ENCODE measurements at places on chromosomes 3 and 15. TPM values are rescaled to one million over a fixed set of nuclear protein-coding genes. Genes with fewer than 3 reads are reported as not detected.
A peak's percentile ranks its signal among the peaks of the same experiment; 100 is the strongest.

Gene GLDN
- total RNA-seq, result not detected

DNA sequence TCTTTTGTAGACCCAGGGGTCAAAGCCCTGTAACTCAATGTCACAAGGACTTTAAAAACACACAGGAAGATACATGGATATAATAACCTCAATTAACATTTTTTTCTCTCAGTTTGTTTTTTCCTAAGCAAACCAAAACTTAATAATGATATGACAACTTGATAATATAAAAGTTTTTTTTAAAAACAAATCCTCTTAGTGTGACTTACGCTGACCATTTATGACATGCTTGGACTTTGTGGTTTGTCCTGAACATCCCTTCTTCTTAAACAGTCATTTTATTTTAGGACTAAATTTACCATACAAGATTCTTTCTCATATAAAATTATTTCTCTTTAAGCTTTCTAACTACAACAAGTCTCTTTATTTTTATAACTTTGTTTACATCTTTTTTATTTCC is 25.4 kb upstream of the FAM3D start:
- no peak for DNase-seq

GRCh38 chr15:63904042-63904441 is 70.3 kb upstream of the HERC1 start:
- DNase-seq, result no peak

- no peak for DNase-seq
These were observed 1010.8 kb downstream of the FHIT start for GRCh38 chr3:60240492-60240891.

Gene CLDN11
- total RNA-seq, result 21.1 TPM

DNA sequence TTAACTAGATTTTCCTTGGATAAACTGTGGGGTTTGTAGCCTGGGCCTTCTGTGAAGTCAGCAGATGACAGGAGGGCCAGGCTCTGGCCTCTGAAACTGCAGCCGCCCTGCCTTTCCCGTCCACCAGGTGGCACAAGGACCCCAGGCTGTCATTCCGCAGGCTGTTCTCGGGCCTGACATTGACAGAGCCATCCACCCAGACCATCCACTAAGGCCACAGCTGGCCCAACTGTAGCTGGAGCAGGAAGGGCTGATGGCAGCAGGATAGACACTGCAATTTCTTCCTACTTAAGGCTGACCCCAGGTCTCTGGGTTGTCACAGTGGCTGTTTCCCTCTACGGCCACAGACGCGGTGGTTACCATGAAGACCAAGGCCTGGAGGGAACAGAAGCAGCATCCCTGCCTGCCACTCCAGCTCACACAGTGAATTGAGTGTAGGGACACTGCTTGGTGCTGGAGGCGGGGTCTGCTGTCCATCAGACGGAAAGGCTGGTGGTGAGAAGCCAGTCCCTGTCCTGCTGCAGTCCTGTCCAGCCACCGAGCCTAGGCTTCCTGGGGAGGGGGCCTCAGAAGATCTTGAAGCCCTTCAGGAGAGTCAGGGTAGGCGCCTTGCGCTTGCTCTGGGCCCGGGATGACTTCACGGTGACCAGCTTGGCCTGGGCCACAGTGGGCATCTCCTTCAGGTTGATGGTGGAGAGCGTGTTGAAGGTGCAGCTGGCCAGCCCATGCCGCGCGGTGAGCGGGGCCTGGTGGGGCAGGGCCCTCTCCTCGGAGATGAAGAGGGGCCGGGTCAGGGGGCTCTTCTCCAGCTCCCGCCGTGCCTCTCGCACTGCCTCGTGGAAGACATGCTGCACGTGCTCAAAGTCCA is 9.4 kb downstream of the SLC51B start:
- DNase-seq, result peak; percentile 69

GRCh38 chr3:13027154-13027553 is 46.1 kb downstream of the IQSEC1 start:
- DNase-seq, result no peak

DNA sequence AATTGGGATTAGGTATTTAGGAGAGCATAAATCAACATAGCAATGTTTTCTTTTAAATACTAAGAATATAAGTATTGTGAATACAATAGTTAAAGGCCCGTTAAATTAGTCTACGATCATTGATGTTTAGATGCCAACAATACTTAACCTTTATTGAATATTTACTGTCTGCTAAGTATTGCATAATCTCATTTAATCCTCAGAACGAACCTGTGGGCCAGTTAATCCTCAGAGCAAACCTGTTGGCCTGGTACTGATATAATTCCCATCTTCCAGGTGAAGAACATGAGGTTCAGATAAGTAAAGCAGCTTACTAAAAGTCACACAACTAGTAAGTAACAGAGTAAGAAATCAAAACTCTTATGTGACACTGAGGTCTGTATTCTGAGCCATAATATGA is 57.4 kb upstream of the ACKR4 start:
- no peak for DNase-seq

DNA sequence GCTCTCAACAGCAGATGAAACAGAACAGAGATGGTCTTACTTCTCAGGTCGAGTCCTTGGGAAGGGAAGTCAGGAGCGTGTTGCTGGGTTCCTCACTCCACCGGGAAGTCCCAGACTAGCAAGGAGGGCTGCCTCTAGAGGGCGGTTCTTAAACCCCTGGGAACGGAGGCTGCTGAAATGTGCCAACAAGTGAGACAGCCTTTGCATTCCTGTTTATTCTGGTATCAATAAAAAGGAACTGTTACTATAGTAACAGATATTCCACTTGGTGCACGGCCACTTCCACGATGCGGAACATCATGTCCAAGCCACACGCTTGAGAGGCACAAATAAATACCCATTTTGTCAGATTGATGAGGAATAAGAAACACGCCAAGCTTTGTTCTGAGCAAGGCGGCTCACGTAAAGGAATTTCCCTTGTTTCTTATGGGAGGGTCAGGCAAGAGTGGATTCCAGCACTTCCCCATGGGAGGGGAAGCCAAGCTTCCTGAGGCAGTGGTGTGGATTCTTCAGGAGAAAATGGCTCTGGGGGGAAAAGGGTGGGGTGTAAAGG is at the start of gene FAM107A:
Gene FAM107A, minus strand, starts transcription at position 123 of the 553 bp plus-strand sequence. CDS start 7,531 bp downstream, outside the sequence.
- DNase-seq, result no peak

DNA sequence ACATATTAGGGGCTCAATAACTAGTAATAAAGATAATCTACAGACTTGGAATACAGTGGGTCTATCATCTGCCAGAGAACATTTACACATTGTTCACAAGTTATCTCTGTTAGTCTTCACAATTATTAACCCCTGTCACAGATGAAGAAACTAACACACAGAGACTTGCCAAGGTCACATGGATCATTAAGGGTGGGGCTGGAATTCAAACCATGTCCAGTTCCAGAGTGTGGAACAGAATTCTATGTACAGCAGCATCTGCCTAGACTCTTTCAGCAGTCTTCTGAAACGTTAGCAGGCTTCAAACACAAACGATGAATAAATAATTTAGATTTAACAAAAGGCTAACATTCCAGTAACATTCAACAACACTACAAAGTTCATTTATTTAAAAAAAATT is 673.9 kb upstream of the NR2F2 start:
- DNase-seq, result peak; percentile 15

DNA sequence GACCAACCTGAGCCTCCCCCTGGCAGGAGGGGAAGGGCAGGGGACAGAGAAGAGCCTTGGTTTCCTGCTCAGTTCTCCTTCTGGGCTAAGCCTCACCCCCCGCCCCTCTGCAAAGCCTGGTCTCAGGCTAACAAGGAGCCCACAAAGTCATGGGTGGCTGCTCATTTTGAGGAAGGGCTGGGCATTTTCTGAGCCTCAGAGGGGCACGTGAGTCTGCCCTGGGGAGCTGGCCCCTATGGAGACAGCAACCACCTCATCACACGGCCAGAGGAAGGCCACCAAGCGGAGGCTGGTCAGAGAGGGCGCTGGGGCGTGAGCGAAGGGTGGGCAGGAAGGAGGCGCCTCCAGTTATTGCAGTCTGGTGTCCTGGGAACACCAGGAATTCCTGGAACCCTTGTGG is 18.7 kb downstream of the ABTB1 start:
- DNase-seq, result peak; percentile 73

Gene TIGIT
- not detected for total RNA-seq

GRCh38 chr3:51706788-51707731 is at the start of gene GRM2:
Gene GRM2, plus strand, starts transcription at chr3:51707068. Its CDS starts 1,916 bp downstream, at chr3:51708984.
- peak; percentile 60 for DNase-seq

- DNase-seq, result no peak
These were observed 62.9 kb downstream of the EFCAB12 start for GRCh38 chr3:129365296-129366136.

DNA sequence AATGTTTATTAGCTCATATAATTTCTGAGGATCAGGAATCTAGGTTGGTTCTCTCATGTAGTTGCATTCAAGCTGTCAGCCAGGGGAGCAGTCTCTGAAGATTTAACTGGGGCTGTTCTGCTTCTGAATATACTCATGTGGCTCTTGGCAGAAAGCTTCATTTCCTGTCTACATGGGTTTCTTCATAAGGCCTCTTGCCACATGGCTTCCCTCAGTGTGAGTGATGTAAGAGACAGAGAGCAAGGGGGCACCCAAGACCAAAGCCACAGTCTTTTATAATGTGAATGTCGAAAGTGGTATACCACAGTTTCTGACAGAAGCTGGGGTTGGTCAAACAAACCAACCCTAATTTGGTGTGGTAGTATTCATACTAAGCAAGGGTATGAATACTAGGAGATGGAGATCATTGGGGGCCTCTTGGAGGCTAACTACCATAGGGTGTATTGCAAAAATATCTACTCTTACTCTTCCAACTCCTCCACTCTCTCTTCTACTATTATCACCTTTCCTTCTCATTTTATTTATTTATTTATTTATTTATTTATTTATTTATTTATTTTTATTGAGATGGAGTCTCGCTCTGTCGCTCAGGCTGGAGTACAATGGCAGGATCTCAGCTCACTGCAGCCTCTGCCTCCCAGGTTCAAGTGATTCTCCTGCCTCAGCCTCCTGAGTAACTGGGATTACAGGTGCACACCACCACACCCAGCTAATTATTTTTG is 123.8 kb downstream of the B3GALNT1 start:
- DNase-seq, result no peak

- no peak for DNase-seq
These were observed 14.6 kb downstream of the SLITRK3 start for GRCh38 chr3:165181556-165181955.

- peak; percentile 35 for DNase-seq
These were observed 62.7 kb upstream of the CD47 start for GRCh38 chr3:108153451-108153981.

Gene ZNF385D
- total RNA-seq, result 2.1 TPM

DNA sequence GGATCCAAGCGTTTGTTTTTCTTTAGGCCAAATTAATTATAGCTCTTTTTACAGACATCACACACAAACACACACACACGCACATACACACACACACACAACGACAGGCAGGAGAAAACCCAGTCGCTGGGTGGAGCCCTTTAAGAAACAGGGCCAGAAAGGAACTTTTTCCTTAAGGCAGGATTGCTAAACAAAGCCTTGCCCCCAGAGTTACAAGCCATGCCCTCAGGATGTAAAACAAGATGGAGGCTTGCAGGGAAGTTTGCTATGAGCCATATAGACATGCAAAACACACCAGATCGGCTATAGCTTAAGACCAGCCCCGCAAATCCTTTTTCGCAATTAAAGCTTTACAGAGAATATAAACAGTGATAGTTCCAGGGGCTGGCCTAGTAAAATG is 16.3 kb upstream of the IQCF2 start:
- DNase-seq, result no peak

DNA sequence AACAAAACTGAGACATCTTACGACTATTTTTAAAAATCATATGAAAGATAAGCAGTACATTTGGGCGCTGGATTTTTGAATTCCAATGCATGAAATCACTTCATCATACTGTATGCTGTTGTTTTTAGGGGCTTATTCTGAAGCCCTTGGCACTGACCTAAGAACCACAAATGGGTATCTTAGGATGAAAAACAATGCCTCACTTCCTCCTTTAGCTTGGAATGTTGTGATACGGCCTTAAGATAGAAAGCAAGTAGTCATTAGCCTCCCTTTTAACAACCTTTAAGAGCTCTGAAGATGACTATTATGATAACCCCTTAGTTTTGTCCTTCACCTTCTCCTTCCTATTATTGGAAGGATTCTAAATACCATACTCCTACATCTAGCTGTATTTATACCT is 289.8 kb downstream of the ARPP21 start:
- DNase-seq, result no peak

- DNase-seq, result peak; percentile 77
These were observed 199.7 kb downstream of the AKAP13 start for GRCh38 chr15:85579957-85580694.

GRCh38 chr3:153848702-153849101 is 272.5 kb upstream of the ARHGEF26 start:
- no peak for DNase-seq

GRCh38 chr3:147119989-147120388 is 286.4 kb downstream of the ZIC4 start:
- no peak for DNase-seq

Gene MESP1
- total RNA-seq, result 4.7 TPM

- peak; percentile 47 for DNase-seq
These were observed 5.9 kb upstream of the FMN1 start for GRCh38 chr15:33200444-33200843.

Gene HOMER2
- 22.1 TPM for total RNA-seq

DNA sequence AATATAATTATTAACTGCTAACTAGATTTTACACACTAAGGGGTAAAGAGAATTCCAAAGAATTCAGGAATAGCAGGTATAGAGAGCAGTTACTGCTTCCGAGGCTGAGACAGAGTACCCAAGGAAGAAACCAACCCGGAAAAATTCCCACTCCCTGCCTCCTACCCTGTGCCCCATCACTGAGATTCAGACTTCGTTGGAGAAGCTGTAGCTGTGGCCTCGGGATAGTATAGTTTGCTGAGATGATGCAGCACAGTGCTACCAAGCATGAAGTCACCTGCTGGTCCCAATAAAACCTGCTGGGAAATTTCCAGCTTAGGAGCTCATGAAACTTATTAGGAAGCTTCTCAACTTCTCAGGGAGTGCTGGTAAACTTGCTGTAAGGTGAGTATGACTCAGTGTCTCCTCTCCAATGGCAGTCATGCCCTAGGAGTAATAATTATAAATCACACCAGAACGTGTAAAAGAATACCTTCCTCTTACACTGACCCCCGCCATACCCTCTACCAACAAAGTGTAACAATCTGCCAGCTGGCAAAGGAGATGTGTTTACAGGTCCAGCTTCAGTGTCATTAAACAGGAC is 215.2 kb upstream of the ROBO2 start:
- peak; percentile 60 for DNase-seq

- DNase-seq, result no peak
These were observed 84.2 kb upstream of the TBL1XR1 start for GRCh38 chr3:177281292-177282118.

GRCh38 chr15:85611361-85611760 is 183.4 kb downstream of the KLHL25 start:
- DNase-seq, result no peak

- no peak for DNase-seq
These were observed 20.7 kb upstream of the GSK3B start for GRCh38 chr3:120114981-120115380.

- no peak for DNase-seq
These were observed 827 bp upstream of the INO80 start for GRCh38 chr15:41116962-41117252.

Gene SAMMSON
- total RNA-seq, result 0.78 TPM

- no peak for DNase-seq
These were observed 7.9 kb downstream of the PRSS50 start for GRCh38 chr3:46709721-46710120.

All from Caki2 (cell line).